Karpas-422 (cell line): ENCODE measurements at places on chromosomes 1 and 21. TPM values are rescaled to one million over a fixed set of nuclear protein-coding genes. Genes with fewer than 3 reads are reported as not detected.

Gene IFNAR1
- total RNA-seq: 6.8 and 10.5 TPM in 2 replicates

DNA sequence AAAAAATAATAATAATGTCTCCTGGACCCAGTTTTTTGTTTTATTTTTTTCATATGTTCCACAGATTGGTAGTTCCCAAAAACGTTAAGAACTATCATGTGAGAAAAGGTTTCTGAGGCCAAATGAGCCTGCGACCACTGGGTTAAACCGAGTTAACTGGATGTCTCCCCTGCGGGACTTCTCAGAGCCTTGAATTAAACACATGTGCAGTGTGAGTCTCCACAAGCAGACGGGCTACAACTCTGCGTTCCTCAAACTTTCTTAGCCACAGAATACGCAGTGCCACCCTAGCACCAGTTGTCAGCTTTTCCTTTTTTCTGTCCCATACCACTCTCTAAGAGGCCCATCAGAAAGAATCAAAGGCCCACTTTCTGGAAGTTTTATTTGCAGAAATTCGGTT, 97.9 kb downstream of the LACTBL1 start:
- no peak for DNase-seq

- DNase-seq: peak; percentile 46
Observed at GRCh38 chr1:3869751-3870301, 12.6 kb downstream of the DFFB start.

- DNase-seq: no peak
Observed at GRCh38 chr21:45816794-45817193, 164.8 kb upstream of the COL6A1 start.

GRCh38 chr1:29327223-29327935, 91.1 kb downstream of the PTPRU start:
- DNase-seq: no peak

- no peak for DNase-seq
Observed at GRCh38 chr21:18129526-18129925, 115.1 kb upstream of the CHODL start.
